ENCODE measurements at places on chromosomes 16 and 17.
A peak's percentile ranks its signal among the peaks of the same experiment; 100 is the strongest.

GRCh38 chr17:65360961-65361552 is 200.4 kb downstream of the AXIN2 start:
- DNase-seq, result no peak

DNA sequence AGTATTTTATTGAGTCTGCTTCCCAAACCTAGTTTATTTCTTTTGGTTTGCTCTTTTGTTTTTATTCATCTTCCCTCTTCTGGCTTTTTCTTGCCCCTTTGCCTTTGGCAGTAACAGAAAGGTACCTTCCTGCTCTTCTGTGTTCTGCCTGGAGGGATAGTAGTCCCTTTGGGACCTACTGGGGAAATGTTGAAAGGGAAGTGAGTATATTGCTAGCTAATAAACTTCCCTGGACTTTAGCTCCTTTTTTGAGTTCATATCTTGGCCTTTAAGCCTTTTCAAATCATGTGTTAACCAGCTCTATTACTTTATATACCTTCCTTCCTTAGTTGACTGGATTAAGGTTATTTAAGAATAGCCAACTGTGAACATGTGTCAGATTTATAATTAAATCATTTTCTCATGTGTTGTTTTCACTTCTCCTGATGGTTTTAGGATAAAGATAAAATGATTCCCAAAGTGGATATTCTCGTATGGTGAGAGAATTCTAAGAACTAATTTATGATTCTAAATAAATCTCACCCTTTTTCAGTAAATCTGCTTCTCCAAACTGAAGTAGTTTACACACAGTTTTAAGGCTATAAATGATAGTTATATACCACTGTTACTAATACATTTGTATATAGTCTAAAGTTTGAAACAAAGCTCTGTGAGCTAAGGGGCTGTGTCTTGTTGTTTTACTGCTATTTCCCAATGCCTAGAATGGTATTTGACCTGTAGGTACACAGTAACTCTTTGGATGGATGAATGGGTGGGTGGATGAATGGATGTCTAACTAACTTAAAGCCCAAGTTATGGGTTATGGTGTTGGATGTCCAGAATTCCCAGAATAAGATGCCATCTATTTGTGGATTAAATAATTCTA is 45.7 kb downstream of the OMG start:
- no peak for DNase-seq

GRCh38 chr17:77516902-77517301 is 376.1 kb downstream of the SEC14L1 start:
- DNase-seq, result no peak

GRCh38 chr17:81037026-81037797 is 2.3 kb downstream of the BAIAP2 start:
- DNase-seq, result no peak

DNA sequence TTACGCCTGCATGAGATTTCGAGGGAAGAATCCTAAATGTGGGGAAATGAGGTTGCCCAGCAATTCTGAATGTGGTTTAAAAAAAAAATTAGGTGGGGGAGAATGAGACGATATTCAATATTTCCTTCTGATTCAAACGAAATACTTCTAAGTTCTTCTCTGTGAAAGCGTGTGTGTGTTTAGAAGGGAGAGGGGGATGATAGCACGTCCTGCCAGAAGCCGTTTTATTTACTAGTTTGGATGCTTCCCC is 47.8 kb downstream of the TBC1D16 start:
- no peak for DNase-seq

DNA sequence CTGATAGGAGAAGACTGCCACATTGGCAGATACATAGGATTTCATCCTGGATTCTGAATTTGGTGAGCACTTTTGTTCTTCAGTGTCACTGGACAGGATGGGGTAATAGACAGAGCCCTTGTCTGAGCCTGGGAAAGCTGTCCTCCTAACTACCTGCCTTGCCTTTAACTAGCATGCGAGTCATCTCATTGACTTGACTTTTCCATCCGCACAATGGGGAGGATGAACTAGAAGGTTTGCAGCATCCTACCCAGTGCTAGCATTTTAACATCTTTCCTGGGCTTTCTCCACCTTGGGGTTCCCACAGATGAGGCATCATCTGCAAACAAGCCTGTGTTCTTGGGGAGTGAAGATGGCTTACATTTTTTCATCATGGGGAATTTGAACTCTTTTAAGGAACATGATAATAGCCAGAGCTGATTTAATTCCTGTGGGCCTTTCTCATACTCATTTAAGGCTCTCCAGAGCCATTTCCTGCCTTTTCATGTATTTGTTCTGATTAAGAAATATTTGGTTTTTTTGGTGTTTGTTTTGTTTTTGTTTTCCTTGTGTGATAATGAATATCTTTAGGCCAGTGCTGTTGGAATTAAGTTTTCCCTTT is 139.5 kb downstream of the MSI2 start:
- no peak for DNase-seq

DNA sequence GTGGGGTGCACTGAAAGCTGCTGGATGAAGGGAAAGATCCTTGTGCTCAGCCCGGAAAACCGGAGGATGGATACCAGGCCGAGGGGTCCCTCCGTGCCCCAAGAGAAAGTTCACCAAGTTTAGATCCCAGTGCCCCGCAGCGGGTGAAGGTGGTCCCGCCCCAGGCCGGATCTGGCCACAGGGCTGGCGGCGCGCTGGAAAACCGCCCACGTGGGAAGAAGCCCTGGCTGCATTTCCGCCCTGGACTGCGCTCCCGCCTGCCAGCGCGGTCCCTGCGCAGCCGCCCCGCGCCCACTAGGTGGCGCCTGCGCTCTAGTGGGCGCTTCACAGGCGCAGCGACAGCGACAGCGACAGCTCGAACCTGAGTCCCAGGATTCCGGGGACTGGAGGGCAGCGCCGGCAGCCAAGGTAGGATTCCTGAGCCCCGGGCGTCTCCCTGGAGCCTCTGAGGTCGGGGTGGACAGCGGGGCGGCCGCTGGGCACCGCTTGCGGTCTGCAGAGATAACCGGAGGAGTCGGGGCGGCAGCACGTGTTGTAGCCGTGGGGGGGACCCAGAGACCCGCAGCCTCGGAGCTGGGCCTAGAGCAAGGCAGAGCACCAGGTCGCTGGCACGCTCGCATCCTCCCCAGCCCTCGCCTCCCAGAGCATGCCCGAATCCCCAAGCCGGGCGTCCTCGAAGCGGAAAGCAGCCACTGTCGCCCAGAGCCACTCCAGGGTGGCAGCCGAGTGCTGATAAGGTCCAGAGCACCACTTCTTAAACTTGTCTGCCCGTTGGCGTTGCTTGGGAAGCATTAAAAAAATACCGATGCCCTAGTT is at the start of gene CHD9:
Gene CHD9, plus strand, starts transcription at position 322 of the 816 bp plus-strand sequence. CDS start 101,099 bp downstream, outside the sequence.
- peak; percentile 79 for DNase-seq

DNA sequence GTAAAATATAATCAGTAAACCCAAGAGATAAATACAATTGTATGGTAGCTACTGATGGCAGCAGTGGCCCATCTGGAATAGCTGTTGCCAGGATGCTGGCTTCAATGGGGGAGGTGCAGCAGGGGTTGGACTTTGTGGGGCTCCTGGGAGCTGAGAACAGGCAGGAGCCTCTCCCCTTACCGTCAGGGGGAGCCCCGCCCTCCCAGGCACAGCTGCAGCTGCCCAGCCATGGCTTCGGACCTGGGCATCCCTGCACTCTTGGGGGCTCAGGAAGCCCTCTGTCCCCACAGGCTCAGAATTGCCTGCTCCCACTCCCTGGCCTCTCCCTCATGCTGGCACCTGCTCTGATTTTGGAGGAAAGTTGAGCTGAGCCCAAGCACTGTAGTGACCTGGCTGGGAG is 741.1 kb downstream of the CDH11 start:
- DNase-seq, result no peak
